Activated naive CD4-positive, alpha-beta T cell treated with anti-CD3 and anti-CD28 coated beads for 36 hours (primary cell): ENCODE measurements at places on chromosomes 12 and 14.

DNA sequence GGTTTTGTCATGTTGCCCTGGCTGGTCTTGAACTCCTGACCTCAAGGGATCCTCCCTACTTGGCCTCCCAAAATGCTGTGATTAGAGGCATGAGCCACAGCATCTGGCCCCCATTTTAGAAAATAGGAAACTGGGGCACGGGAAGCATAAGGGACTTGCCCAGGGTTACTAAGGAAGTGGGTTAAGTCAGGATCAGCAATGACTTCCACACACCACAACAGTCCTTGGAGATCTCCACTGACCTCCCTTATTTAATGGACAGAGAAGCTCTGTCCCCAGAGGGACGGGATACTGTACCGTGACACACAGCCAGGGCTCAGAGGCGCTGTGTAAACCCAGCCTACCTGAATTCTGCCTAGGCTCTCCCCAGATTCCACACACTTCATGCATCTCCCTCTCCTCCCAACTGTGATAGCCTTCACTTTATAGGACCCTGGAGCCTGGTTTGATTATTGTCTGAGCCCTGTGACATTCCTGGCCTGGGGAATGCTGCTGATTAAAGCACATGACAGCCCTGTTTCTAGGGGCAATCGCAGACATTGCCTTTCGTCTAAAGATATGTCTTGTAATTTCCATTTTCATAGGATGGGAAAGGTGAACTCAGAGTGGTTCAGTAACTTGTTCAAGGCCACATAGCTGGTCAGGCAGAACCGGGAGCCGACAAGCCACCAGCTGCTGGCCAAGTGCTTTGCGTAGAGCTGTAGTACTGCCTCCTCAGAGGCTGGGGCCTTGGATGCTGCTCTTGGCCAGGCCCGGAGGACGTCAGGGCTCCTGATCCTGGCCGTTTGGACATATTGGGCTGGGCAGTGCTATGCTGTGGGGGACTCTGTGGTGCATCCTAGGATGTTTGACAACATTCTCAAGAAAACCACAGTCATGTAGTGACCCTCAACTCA lies 20.8 kb downstream of the SERPINA1 start:
- H3K27me3 ChIP-seq: peaks cover 3% of the 10 kb centered on the region
- no peak for DNase-seq
- no peaks in the 10 kb centered on the region for H3K4me1 ChIP-seq
- no peak overlapping the region for H3K27ac ChIP-seq
- H3K36me3 ChIP-seq: no peaks in the 10 kb centered on the region

DNA sequence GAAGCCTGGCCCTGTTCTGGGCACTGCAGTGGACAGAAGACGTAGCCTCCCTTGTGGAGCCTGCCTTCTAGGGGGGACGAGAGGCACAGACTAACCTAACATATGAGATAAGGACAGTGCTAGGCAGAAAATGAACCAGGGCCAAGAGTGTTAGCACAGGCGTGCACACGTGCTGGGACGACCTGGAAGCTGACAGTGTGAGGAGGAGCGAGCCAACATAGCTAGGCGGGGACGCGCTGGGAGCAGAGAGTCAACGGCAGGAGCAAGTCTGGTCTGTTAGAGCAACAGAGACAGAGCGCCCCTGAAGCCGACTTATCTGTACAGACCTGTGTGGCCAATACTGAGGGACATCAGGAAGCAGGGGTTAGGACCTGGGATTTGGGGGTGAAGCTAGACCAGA lies 8.0 kb downstream of the PXMP2 start:
- peaks cover 26% of the 10 kb centered on the region for H3K36me3 ChIP-seq
- H3K4me1 ChIP-seq: no peaks in the 10 kb centered on the region
- no peaks in the 10 kb centered on the region for H3K27me3 ChIP-seq
- H3K27ac ChIP-seq: no peak overlapping the region

GRCh38 chr14:82451675-82452074 lies 918.0 kb upstream of the SEL1L start:
- no peak overlapping the region for H3K27ac ChIP-seq
- no peak overlapping the region for H3K4me3 ChIP-seq
- DNase-seq: no peak
- H3K4me1 ChIP-seq: no peaks in the 10 kb centered on the region
- no peaks in the 10 kb centered on the region for H3K27me3 ChIP-seq

DNA sequence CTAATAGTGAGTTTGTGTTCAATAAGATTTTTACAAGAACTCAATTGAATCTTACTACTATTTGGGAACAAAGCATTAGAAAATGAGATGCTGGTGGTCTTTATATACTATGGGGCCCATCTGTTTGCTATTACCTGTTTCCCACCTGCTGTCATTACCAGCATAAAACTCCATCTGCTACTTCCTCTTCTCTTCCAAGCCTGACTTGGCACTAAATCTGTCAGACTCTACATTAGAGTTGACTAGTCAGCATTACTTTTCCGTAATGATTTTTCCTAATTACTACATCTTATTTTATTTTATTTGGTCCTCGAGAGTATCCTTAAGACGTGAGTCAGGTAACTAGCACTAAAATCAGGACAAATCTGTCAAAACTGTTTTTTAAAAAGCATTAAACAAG lies 68.1 kb upstream of the KRR1 start:
- H3K4me1 ChIP-seq: no peaks in the 10 kb centered on the region
- peaks cover 3% of the 10 kb centered on the region for H3K27me3 ChIP-seq
- no peak overlapping the region for H3K27ac ChIP-seq
- H3K36me3 ChIP-seq: no peaks in the 10 kb centered on the region
- no peak overlapping the region for H3K4me3 ChIP-seq
- no peak for DNase-seq

DNA sequence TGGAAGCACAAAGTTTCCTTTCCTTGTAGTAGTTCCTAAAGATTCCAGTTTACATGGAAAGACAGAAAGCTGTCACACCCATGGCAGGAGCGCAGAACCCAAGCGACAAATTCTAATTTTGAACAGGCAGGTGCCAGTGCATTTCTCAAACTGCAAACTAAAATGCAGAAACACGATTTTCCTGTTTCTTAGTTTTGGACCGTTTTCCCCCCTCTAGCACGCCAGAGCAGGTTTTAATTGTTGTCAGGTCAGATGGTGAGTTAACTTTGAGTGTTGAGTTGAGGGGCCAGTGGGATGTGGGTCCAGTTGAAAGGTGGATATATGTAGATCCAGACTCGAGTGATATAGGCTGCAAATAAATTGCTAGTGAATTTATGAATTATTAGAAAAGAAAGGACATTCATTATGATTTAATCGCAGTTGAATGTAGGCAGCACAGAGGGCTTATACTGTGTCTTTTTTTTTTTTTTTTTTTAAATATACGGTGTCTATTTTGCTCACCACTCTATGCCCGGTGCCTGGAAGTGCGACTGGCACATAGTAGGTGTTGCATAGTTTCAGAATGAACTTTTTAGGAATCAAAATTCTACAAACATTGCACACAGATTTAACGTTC lies 909 bp upstream of the ETFBKMT start:
- no peaks in the 10 kb centered on the region for H3K36me3 ChIP-seq
- no peak for DNase-seq
- peaks cover 11% of the 10 kb centered on the region for H3K4me1 ChIP-seq
- peak overlapping the region; percentile 94 for H3K4me3 ChIP-seq
- peak overlapping the region; percentile 98 for H3K27ac ChIP-seq

DNA sequence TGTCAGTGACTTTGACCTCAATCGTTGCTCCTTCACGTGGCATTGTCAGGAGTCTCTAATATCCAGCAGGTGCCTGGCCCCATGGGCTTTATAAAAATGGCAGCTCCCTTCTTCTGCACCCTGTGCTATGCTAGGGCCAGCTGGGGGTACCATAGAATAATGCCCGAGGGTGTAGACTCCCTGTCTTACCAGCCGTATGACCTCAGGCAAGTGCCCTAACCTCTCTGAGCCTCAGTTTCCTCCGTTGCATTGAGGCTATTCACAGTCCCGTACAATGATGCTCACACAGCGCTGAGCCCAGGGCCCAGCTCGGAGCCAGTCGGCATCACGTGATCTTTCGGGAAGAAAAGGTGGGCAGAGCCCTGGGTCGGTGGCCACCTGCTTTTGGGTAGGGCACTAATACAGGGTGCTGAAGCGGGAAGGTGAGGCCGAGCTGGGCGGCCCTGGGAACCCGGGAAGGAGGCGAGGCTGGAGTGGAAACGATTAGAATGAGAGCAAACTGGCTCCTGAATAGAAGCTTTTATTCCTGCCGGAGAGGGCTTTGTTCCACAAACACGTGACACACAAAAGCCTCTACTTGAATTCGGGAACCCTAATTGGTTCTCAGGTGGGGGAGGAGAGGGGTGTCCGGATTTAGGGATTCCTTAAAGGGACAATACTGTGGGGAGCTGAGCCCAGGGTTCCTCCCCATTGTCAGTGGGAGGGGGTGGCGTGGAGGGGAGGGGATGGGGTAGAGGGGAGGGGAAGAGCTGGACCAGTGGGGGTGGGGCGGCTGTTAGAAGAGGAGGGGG lies 19.9 kb upstream of the MSI1 start:
- H3K4me3 ChIP-seq: no peak overlapping the region
- H3K36me3 ChIP-seq: no peaks in the 10 kb centered on the region
- DNase-seq: no peak
- no peak overlapping the region for H3K27ac ChIP-seq

DNA sequence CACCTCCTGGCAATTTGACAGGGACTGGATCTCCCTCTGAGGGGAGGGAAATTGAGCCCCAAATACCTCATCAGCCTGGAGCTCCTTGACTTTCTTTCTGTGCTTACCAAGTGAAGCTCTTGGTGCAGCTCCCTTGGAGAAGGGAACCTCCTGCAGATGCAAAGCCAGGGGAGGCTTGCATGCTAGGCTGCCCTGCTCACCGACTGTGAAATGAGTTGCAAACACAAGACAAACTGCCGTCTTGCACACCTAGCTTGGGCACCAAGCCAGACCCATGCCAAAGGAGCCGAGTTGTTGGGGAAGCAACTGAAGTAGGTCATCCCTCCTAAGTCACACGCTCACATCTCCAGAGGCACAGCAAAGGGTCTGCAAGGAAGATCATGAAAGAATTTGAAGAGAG lies 95.2 kb downstream of the GTF2A1 start:
- no peaks in the 10 kb centered on the region for H3K27me3 ChIP-seq
- no peaks in the 10 kb centered on the region for H3K36me3 ChIP-seq
- no peak for DNase-seq
- peaks cover 2% of the 10 kb centered on the region for H3K4me1 ChIP-seq
- no peak overlapping the region for H3K4me3 ChIP-seq

DNA sequence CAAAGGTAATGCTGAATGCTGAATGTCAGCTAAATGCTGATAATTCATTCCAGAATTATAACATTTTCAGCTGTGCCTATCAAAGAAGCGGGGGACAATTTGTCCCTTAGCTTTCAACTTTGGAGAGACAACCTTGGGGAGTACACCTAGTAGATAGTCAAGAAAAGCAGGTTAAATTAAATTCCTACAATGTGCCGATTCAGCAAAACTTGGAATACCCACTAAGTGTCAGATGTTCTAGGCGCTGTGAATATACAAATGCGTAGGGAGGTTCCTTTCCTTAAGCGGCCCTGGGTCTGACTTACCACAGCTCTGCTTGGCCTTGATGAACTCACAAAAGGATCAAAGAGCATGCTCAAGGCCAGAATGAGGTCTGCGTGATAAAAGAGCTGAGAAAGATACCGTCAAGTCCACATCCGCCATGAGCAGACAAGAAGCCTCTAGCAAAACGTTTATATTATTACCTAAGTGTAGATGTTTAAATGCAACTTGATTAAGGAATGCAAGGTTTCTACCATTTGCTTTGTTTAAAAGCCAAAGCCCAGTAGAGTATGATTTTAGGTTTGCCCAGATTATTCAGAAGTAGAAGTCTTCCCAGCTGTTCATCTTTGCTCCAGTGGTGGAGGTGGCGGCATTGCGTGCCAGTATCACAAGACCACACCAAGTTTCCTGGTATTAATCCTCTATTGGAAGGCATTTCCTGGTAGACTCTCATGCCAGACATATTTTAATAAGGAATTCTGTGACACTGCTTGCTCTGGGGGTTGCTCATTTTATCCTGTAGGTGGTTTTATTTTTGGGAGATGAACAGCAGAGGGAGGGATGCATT lies 368.6 kb downstream of the DPF3 start:
- no peaks in the 10 kb centered on the region for H3K27me3 ChIP-seq
- no peak for DNase-seq
- no peaks in the 10 kb centered on the region for H3K36me3 ChIP-seq
- H3K4me1 ChIP-seq: peaks cover 32% of the 10 kb centered on the region

DNA sequence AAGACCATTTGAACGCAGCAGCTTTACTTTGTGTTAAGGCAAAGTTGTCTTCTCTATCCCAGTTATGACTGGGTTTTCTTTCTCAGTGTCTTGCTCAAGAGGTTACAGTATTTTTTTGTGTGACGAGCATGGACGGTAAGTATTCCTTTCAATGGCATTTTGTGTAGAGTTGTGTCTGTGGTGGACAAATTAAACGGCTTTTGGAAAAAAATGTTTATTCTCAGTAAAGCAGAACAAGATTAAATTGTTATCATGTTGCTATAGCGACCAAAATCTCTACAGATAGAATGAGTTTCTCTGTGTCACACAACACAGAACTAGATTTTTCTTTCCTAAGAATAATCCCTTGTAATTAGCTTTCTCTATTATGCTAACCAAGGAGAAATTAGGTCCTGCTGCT lies 417.1 kb downstream of the AEBP2 start:
- H3K36me3 ChIP-seq: no peaks in the 10 kb centered on the region
- no peak overlapping the region for H3K27ac ChIP-seq
- H3K4me3 ChIP-seq: no peak overlapping the region
- DNase-seq: no peak
- H3K4me1 ChIP-seq: no peaks in the 10 kb centered on the region
- H3K27me3 ChIP-seq: peaks cover 6% of the 10 kb centered on the region

GRCh38 chr12:30110958-30111586 lies 327.3 kb upstream of the TMTC1 start:
- no peak for DNase-seq
- no peak overlapping the region for H3K27ac ChIP-seq
- H3K27me3 ChIP-seq: no peaks in the 10 kb centered on the region
- peaks cover 2% of the 10 kb centered on the region for H3K36me3 ChIP-seq
- no peak overlapping the region for H3K4me3 ChIP-seq
- no peaks in the 10 kb centered on the region for H3K4me1 ChIP-seq
